Neural progenitor cell (in vitro differentiated cells): ENCODE measurements at places on chromosomes 4 and X. TPM values are rescaled to one million over a fixed set of nuclear protein-coding genes. Genes with fewer than 3 reads are reported as not detected.

Gene RAB33A
- 4.4 and 5.1 TPM in 2 replicates for total RNA-seq

GRCh38 chrX:43734444-43734843 lies 78.3 kb downstream of the MAOA start:
- no peak overlapping the region for H3K4me3 ChIP-seq
- peaks cover 8% of the 10 kb centered on the region for H3K4me1 ChIP-seq
- H3K36me3 ChIP-seq, result no peaks in the 10 kb centered on the region
- H3K27me3 ChIP-seq, result no peaks in the 10 kb centered on the region

Gene RAB40A
- total RNA-seq, result 0.31 and 0.60 TPM in 2 replicates

DNA sequence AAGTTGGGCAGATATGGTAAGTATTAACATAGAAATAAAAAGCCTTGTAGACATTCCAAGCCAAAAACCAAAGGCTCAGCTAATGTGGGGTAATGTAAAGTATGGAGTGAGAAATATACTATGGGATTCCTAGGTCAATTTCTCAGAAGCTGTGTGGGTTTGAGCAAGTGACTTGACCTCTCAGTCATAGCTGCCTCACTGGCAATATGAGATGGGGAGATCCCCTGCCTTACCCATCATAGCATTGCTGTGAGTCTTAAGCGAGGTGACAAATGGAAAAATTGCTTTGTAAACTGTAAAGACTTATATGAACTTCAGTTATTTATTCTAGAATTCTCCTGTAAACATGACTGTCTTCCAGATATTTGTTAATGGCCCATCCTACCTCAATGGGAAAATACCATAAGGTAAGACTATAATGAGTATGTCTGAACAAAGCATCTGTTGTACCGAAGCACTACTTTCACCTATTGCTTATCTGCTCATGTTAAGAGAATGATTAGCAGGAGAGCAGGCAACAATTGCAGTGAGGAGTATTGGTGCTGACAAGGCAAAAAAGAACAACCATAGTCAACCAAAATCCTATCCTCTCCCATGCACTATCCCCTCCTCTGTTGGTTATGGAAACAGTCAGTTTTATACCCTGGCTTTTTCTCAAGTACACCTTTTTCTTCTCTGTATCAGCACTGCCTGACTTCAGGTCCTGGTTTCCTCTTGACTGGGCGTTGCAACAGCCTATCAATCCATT lies 44.1 kb upstream of the TRPC3 start:
- peaks cover 21% of the 10 kb centered on the region for H3K27me3 ChIP-seq
- H3K27ac ChIP-seq, result no peak overlapping the region

Gene HADH
- total RNA-seq, result 37.2 and 49.9 TPM in 2 replicates
